ENCODE measurements at places on chromosomes 5 and 9. TPM values are rescaled to one million over a fixed set of nuclear protein-coding genes. Genes with fewer than 3 reads are reported as not detected.

DNA sequence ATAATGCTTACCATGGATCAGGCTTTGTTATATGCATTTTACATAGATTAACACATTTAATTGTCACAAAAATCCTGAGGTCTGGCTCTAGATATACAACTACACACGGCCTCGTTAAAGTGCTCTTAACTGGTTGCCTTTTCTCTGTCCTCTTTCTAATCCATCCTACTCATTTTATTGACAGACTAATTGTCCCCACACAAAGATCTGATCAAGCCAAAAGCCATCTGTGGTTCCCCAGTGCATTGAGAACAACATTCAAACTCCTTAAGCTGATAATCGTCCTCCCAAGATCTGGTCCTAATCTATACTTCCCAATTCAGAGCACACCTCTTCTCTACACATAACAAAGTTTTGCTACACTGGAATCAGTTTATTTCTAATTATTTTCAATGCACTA lies 23.9 kb upstream of the PPP2R2B start:
- H3K4me3 ChIP-seq: no peak overlapping the region
- no peaks in the 10 kb centered on the region for H3K4me1 ChIP-seq
- H3K27ac ChIP-seq: no peak overlapping the region
- DNase-seq: no peak
- no peaks in the 10 kb centered on the region for H3K36me3 ChIP-seq

GRCh38 chr5:113223315-113223714 lies 211.5 kb downstream of the TSSK1B start:
- H3K4me1 ChIP-seq: no peaks in the 10 kb centered on the region
- no peaks in the 10 kb centered on the region for H3K36me3 ChIP-seq
- no peak overlapping the region for H3K27ac ChIP-seq

GRCh38 chr9:116525611-116526010 lies 161.5 kb upstream of the TRIM32 start:
- H3K4me3 ChIP-seq: no peak overlapping the region
- H3K27ac ChIP-seq: no peak overlapping the region
- peaks cover 22% of the 10 kb centered on the region for H3K4me1 ChIP-seq
- no peaks in the 10 kb centered on the region for H3K36me3 ChIP-seq

GRCh38 chr5:38265546-38266179 lies 7.3 kb downstream of the EGFLAM start:
- peak; percentile 65 for DNase-seq
- no peaks in the 10 kb centered on the region for H3K4me1 ChIP-seq
- no peaks in the 10 kb centered on the region for H3K27me3 ChIP-seq

GRCh38 chr5:137313526-137314175 lies 185.5 kb downstream of the SPOCK1 start:
- peaks cover 2% of the 10 kb centered on the region for H3K27me3 ChIP-seq
- H3K4me1 ChIP-seq: no peaks in the 10 kb centered on the region
- no peak overlapping the region for H3K27ac ChIP-seq
- DNase-seq: no peak
- H3K36me3 ChIP-seq: no peaks in the 10 kb centered on the region
- H3K4me3 ChIP-seq: no peak overlapping the region

DNA sequence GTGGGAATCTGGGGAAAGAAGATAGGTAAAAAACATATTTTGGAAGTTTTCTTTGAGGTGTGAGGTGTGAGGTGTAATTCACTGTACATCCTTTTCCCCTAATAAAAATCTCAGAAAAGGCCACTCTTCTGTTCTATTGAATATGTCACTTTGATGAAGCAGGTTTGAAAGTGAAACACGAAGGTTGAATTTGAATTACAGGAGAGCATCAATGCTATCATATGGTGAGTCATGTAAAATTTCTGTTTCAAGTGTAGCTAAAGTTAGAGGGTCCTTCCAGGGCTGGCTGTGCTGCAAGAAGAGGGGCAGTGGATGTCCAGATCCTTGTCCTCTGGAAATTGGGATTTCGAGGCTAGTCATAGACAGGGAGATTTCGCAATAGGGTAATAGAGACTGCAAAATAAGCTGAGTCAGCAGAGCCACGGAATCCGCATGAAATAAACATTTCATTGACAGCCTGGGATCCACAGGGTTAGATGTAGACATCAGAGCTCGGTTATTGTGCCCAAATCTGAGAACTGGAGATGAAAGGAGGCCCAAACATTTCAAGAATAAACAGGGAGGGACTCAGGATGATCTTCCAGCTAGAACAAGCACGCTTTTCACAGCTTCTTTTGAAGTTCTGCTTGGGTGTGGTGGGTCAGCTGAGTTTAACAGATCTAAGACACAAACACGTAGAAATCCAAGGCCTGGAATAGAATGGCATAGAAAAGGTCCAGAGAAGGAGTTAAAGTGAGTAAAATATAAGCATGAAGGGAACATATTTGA lies 194.4 kb upstream of the CDKN2B start:
- no peak overlapping the region for H3K27ac ChIP-seq
- no peaks in the 10 kb centered on the region for H3K27me3 ChIP-seq

DNA sequence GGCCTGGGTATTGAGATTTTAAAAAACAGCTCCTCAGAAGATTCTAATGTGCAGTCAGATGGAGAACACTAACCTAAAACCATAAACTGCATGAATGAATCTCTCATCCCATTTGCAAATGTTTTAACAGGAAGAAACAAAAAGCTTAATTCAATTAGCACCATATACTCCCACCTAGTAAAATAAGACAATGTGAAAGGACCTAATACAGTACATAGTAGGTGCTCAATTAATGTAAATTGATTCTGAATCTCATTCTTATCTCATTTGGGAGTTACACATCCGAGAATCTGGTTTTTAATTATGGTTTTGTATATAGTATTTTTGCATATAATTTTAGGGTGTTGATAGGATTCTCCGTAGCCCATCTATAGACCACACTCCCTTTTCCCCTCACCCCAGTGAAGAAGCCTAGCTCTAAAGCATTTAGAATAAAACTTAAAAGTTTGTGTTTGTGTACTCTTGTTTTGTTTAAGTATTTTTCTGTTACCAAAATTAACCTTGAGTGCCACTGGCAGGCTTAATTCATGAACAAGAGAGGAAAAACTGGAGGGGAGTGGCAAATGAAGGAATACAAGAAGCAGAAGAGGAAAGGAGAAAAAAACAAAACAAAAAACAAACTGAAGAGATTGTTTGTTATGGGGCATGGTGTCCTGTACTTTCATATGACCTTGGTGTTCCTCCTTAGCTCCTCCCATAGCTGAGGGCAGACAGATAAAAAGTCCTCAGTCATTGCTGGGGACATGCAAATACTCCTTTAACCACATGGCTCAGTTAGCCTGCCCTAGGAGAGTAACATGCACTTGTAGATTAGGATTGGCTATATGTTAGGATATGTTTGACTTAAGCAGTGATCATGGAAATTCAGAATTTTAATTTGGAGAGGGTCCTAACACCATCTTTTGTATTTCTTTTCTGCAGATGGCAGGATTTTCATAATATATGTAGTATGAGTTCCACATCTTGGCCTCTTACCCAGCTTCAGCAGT lies 1.2 kb downstream of the RNF14 start:
- H3K27me3 ChIP-seq: no peaks in the 10 kb centered on the region
- H3K4me3 ChIP-seq: peak overlapping the region; percentile 84
- no peak for DNase-seq
- no peaks in the 10 kb centered on the region for H3K36me3 ChIP-seq

GRCh38 chr5:2371419-2371710 lies 380.1 kb downstream of the IRX2 start:
- H3K27me3 ChIP-seq: no peaks in the 10 kb centered on the region
- no peak overlapping the region for H3K27ac ChIP-seq
- DNase-seq: no peak
- H3K4me3 ChIP-seq: no peak overlapping the region
- H3K36me3 ChIP-seq: no peaks in the 10 kb centered on the region
- H3K4me1 ChIP-seq: no peaks in the 10 kb centered on the region

DNA sequence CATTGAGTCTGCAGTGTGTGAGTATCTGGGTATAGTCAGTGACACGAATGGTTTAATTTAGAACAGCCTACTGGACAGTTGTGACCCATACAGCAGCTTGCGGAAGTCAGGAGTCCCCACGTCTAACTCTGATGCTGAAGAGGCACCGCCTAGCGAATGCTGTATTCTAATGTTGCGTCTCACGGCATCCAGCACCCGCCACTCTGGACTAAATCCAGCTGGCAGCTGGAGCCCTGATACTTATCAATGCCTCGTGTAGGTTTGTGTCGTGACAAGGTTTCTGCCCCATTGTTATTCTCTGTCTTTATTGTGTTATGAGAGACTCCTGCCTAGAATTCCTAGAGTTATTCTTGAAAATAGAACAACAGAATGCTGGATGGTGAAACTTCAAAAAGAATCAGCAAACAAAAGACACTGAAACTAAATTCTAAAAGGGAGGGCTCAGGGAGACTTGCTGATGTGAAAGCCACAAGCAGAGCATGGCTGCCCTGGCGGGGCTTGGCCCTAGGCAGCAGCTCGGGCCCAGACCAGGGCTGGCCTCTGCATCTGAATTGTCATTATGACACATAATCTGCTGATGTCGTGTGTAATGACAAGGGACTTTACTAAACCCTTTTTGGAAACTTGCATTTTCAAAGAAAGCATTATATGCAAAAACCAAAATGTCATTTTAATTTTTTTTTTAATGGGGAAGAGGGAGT lies 123.5 kb upstream of the ICE1 start:
- no peak overlapping the region for H3K27ac ChIP-seq
- no peak overlapping the region for H3K4me3 ChIP-seq
- H3K4me1 ChIP-seq: no peaks in the 10 kb centered on the region
- DNase-seq: no peak

- peaks cover 3% of the 10 kb centered on the region for H3K36me3 ChIP-seq
- 0 out of 2 replicates have a peak, but pooled peaks cover 6% of the 10 kb centered on the region for H3K4me1 ChIP-seq
- no peak for DNase-seq
- no peak overlapping the region for H3K4me3 ChIP-seq
- no peaks in the 10 kb centered on the region for H3K27me3 ChIP-seq
Measured at GRCh38 chr9:131505012-131505411, 2.3 kb downstream of the POMT1 start.

DNA sequence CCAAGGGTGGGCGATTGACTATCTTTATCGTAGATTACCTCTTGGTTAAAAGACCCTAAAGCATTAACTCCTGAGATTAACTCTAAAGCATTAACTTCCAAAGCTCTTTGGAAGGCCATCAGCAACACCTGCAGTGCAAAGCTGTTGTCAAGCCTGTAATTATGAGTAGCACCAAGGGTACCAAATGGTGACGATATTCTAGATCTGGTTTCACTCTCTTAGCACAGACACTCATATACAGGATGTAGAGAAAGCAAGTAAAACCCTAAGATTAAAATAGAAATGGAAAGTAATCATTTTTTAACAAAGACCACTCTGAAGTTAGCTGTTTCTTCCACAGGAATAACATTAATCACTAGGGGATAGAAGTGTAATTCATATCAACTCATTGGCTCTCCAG lies 29.9 kb upstream of the TNFSF8 start:
- H3K27me3 ChIP-seq: no peaks in the 10 kb centered on the region
- no peaks in the 10 kb centered on the region for H3K36me3 ChIP-seq
- no peak overlapping the region for H3K4me3 ChIP-seq
- H3K4me1 ChIP-seq: no peaks in the 10 kb centered on the region
- no peak overlapping the region for H3K27ac ChIP-seq

DNA sequence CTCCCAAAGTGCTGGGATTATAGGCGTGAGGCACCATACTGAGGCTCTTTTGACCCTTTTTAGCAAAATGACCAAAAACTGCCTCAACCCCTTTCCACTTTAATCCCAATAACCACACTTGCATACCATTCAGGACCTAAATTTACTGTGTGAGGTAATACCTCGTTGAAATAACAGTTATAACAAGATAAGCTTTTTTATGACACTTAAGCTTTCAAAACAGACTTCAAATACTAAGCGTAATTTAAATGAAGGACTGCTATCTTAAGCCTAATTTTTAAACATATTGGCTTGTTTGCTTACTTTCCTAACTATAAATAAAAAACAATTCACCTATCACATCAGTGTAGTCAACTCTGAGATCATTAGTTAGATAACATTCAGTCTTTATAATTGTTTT lies 37.8 kb downstream of the PWWP2A start:
- no peak overlapping the region for H3K4me3 ChIP-seq
- H3K27ac ChIP-seq: no peak overlapping the region
- H3K27me3 ChIP-seq: no peaks in the 10 kb centered on the region
- no peak for DNase-seq
- peaks cover 34% of the 10 kb centered on the region for H3K4me1 ChIP-seq

The PHF24 gene
- 0.12 TPM for total RNA-seq
